HepG2 (cell line): ENCODE measurements at places on chromosomes 16 and 17. TPM values are rescaled to one million over a fixed set of nuclear protein-coding genes. Genes with fewer than 3 reads are reported as not detected.

DNA sequence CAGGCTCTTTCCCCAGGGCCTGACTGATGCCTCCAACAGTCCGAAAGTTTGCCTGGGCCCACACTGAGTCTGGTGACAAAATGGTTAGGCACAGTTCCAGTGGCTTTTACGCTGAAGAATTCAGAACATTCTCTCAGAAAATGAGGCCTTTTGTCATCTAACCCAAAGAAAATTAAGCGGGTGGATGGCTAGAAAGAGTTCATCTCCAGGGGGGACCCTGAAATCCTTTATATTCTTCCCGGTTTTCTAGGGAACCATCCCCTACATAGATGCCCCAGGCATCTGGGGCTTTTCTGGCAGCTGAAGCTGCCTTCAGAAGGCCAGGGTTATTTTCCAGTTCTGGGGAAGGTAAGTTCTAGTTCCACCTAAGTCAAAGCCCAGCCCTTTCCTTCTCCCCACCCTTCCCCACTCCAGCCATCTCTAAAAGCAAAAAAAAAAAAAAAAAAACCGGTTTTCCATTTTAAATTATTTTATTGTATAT lies 2.2 kb downstream of the RASD1 start:
- no peak for DNase-seq

DNA sequence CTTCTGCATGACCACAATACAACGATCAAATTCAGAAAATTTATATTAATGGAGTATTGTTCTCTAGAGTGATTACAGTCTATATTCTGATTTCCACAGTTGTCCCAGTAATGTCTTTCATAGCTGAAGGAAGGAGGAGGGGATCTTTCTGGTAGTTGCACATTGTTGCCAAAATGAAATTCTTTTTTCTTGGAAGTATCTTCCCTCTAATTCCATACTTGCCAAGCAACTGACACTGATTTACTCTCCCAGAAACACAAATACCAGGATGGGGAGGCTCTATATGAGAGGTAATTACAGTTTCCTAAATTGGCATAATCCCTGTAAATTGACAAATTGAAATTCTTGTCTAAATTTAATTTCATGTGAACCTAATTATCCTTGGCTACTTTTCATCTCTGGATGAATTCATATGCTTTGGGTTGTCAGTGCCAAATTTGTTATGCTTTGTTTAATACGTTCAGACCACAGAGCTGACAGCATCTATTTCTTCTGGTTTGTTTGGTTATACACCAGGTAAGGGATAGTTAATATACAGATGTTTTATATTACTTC lies 30.0 kb downstream of the NOL11 start:
- DNase-seq = no peak

DNA sequence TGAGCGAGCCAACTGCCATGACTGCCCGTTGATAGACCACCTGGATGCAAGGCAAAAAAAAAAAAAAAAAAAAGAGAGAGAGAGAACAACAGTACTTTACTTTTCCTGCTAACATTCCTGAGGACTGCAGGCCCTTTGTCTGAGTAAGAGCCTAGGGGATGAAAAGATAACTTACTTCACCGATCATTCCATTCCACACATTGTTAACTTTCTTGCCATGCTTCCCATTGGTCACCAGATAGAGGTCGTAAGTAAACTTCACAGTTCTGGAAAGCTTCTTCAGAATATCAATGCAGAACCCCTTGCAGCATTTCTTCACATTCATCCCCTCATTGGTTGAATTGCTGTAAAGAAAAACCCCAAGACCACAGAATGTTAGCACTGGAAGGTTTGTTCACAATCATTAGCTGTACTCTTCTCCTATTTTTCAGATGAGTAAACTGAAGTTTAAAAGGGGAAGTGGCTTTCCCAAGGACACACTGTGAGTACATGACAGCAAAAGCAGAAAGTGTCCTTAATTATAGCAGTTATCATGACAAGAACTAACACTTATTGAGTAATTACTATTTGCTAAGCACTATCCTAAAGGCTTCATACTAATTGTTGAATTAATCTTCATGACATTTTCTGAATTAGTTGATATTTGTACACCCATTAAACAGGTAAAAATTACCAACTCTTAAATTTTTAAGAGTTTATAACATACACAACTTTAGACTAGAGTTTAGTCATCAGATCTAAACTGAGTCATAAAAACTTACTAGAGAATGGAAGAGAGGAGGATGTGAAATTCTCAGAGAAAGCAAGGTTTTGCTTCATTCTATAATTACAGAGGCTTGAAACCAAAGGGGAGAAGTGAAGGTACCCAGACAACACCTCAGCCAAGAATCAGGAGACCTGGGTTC lies 341.2 kb downstream of the GRIN2A start:
- no peak for DNase-seq

DNA sequence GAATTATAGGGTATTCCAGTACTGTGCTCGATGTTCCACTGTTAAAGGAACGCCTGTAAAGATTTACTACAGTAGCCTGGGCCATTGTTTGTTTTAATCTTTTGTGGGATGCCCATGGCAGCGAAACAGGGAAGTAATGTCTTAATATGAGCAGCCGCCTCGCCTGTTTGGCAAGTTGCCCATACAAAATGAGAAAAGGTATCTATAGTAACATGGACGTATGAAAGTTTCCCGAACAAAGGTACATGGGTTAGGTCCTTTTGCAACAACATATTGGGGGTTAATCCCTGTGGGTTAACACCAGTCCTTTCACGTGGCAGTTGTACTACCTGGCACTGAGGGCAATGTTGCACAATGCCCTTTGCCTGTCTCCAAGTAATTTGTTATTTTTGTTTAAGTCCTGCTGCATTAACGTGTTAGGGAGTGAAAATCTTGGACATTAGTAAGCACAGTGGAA lies 21.1 kb upstream of the TMC5 start:
- DNase-seq = no peak

GRCh38 chr16:89453501-89454321 lies 36.6 kb downstream of the ANKRD11 start:
- DNase-seq = no peak

The TMEM219 gene
- 64.5 and 105 TPM in 2 replicates for total RNA-seq

- DNase-seq = peak; percentile 28
These were observed 5.6 kb upstream of the CIITA start for GRCh38 chr16:10871157-10871991.

DNA sequence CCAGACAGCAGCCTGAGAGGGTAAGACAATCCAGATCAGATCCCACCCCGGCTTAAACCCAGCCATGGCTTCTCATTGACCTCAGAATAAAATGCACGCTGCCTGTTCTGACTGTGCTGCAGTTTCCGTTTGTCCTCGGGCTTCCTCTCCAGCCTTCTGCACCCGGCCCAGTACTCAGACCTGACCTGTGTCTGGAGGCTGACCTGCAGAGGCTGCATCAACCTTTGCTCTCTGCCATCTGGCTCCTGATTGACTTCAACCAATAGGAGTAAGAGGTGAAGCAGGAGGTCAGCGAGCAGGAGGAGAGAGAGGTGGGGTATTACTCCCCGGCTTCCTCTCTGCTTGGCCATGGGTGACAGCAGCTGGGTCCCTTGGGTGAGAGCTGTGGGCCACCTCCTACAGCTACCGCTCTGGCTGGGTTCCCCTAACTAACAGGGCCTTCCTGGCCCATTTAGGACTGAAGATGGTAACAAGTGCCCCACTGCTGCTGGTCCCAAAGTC lies 46.7 kb downstream of the C16orf82 start:
- DNase-seq = peak; percentile 47

The GNAO1 gene
- total RNA-seq = not detected in 2 replicates

- DNase-seq = peak; percentile 62
These were observed 39.7 kb downstream of the NACA2 start for GRCh38 chr17:61551255-61551742.

GRCh38 chr17:13154398-13154797 lies 136.6 kb upstream of the ELAC2 start:
- no peak for DNase-seq

The IL34 gene
- 1.2 and 1.4 TPM in 2 replicates for total RNA-seq

DNA sequence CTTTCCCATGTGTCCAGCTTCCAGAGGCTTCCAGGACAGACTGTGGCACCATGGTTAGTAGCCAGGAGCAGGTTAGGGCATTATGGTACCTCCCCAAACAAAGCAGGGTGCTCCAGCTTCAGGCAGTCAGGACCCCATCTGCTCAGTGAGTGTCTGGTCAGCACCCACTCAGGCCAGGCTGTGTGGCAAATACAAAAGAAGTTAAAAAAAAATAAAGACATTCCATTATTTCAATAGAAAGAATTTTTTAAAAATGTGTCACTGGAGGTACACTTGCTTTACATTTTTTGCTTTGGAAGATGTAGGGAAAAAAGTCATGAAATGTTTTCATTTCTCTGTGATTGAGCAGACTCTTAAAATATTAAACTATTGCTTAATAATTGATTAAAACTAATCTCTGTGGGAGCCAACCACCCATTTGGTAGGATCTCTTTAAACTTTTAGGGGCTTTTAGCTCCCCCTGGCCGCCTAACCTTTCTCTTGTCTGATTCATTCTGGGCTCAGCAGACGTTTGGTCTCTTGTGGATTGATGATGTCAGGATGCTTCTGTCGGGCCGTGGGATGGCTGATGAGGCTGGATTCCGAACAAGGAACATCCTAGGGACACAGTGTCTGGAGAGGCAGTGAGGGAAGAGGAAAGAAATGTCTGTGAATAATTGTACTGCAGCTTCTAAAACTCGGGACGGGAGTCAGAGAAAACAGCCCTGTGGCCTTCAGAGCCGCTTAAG lies 28.4 kb upstream of the NPTX1 start:
- no peak for DNase-seq

DNA sequence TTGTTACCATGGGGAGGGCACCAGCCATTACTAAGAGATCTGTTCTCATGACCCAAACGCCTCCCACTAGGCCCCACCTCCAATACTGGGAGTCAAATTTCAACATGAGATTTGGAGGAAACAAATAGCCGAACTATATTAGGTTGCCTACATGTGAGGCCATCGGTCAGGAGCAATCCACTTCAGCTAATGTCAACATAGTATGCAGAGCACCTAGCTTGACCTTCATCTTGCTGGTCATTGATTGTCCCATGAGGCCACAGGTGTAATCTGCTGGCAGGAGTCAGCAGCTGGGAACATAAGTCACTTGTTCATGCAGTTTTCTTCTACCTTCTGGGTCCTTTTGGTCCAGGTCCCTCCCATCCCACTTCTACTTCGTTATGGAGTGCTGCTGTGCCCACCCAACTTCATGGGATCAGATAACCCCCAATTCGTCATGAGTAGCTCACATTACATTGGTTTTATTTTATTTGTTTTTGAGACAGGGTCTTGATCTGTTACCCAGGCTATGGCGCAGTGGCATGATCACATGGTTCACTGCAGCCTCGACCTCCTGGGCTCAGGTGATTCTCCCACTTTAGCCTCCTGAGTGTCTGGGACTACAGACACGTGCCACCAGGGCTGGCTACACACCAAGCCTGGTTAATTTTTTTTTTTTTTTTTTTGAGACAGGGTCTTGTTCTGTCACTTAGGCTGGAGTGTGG lies 5.9 kb upstream of the KPNA2 start:
- DNase-seq = peak; percentile 97

DNA sequence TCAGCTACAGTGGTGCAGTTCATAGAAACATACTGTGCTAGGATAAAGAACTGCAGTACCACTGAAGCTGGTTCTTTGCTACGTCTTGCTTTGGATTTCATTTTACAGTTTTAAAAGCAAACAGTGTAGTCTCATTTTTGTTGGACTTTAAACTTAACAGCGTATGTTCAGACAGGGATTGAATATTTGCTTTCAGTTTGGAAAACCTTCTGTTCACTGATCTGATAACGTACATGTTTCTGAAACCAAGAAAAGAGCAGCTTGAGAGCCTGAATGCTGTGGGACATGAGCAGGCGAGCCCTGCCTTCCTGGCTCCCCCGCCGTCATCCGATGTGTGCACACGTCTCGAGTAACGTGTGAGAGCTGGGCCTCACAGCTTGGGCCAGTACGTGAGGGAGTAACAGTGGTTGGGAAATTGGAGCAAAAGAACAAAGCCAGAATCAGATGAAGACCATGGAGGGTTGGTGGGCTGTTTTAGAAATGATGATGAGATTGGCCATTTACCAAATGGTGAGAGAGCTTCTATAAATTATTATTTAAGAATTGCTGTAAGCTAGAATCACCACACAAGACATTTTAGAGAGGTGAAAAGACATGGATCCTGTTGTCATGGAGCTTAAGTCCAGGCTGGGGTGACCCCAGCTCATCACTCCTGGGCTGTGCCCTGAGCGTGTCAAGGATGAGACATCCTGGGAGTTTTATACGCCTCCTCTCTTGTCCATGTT lies 20.8 kb upstream of the CLEC18C start:
- peak; percentile 91 for DNase-seq

DNA sequence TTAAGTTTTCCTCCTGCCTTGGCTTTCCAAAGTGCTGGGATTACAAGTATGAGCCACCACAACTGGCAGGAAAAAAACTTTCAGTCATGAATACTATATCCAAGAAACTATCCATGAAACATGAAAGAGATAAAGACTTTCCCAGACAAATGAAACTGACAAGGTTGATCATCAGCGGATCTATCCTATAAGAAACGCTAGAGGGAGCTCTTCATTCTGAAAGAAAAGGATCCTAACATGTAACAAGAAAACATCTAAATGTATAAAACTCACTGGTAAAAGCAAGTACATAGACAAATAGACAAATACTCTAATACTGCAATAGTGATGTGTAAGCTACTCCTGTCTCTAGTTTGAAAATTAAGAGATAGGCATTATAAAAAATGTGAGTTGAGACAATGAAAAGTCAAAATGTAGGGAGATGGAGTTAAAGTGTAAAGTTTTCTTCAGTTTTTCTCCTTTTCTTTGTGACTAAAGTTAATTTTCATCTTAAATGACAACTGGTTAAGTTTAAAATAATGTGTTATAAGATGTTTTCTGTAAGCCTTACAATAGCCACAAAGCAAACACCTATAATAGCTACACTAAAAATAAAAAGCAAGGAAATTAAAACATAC lies 79.6 kb upstream of the TEKT1 start:
- peak; percentile 23 for DNase-seq

DNA sequence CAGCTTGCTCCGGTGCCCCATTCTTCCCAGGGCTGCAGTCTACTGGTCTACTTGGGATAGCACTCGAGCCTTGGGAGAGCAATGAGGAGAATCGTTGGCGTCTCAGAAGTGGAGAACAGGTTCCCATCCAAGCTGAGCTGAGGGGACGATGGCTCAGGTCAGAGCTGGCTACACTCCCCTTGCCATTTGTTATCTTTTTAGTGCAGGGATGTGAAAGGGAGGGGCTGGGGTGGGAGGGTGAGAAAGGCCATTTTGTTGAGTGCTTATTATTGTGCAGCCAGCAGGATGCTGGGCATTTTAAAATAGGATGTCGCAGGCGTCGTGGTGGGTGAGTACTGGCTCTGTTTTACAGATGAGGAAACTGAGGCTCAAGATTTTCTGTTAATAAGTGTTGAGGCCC lies 410.8 kb downstream of the SNX29 start:
- DNase-seq = no peak

The TIMP2 gene
- 2.2 and 3.8 TPM in 2 replicates for total RNA-seq

- DNase-seq = no peak
These were observed 311.6 kb upstream of the MON1B start for GRCh38 chr16:76879420-76879819.

The ST6GALNAC2 gene
- 0.49 and 0.84 TPM in 2 replicates for total RNA-seq

GRCh38 chr16:27701381-27701780 lies 151.4 kb downstream of the KATNIP start:
- DNase-seq = no peak

The COIL gene
- 29.4 and 39.0 TPM in 2 replicates for total RNA-seq

- no peak for DNase-seq
These were observed 27.8 kb upstream of the MRTFB start for GRCh38 chr16:14043278-14043677.
